ENCODE measurements at places on chromosomes 5 and 9.

DNA sequence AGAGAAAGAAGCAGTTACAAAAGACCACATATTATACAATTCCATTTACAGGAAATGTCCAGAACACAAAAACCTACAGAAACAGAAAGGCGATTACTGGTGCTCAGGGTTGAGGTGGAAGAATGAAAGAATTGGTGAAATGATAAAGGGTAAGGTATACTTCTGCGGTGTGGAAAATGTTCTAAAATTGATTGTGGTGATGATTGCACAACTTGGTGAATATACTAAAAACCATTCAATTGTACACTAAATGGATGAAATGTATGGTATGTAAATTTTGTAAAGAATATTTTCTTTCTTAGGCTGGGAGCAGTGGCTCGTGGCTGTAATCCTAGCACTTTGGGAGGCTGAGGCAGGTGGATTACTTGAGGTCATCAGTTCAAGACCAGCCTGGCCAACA lies 72.3 kb downstream of the UBAP2 start:
- no peak for DNase-seq

DNA sequence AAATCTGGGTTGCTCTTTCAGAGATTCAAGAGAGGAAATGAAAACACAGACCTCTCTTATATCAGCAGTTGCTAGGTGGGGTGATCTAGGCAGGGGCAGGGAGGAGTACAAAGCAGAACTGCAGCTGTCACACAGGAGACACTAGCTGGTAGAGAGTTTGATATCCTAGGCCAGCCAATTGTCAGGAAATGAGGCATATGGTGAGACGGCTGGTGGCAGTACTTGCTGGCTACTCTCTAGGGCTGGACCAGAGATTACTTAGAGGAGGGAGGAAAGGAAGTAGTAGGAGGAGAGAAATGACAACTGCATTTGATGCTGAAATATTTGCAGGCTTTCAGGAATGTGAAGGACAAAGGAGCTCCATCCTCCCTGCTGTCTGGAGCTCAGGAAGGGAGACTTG lies 113.8 kb downstream of the TRIM32 start:
- DNase-seq: peak; percentile 38

GRCh38 chr9:88363661-88364060 lies 24.6 kb upstream of the SPIN1 start:
- no peak for DNase-seq

DNA sequence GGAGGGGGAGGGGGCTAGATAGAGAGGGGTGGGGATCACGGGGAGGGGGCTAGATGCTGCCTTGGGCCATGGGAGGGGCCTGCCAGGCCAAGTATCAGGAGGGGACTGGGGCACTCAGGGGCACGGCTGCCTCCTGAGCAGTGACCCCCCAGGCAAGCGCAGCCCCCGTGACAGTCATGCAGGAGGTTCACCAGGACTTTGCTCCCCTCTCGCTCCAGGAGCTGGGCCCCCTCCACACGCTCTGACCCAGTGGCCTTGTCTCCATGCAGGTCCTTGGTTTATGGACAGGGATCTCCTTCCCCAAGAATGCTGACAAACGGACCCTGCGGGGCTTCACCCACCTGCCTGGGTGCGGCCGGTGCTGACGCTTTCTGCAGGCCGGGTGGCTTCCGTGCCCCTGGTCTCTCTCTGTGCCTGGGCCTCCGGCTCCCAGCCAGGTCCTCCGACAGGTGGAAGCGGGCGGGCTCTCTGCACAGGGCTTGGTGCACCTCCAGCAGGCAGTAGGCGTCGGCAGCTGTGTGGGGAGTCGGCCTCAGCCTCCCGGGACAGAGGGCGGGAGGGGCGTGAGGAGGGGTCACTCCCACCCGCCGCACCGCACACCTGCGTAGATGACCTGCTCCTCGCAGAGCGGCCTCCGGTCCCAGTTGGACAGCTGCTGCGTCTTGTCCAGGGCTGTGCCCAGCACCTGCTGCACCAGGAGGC lies 46.8 kb upstream of the NRARP start:
- DNase-seq: no peak

All from pons (tissue), 1 donor.